ENCODE measurements at places on chromosomes 1 and 21.

- no peak for DNase-seq
Observed at GRCh38 chr1:178536844-178537371, 24.0 kb downstream of the TEX35 start.

- no peak for DNase-seq
Observed at GRCh38 chr1:37634244-37634991, at the start of gene RSPO1. Gene RSPO1, minus strand, starts transcription at chr1:37634892. Its CDS starts 5,231 bp downstream, at chr1:37629661.

GRCh38 chr1:197973206-197973605 is 56.0 kb downstream of the LHX9 start:
- DNase-seq = no peak

- DNase-seq = no peak
Observed at GRCh38 chr1:89295187-89295586, 22.5 kb upstream of the GBP5 start.

- DNase-seq = no peak
Observed at GRCh38 chr21:38183961-38184360, 72.8 kb upstream of the KCNJ15 start.

DNA sequence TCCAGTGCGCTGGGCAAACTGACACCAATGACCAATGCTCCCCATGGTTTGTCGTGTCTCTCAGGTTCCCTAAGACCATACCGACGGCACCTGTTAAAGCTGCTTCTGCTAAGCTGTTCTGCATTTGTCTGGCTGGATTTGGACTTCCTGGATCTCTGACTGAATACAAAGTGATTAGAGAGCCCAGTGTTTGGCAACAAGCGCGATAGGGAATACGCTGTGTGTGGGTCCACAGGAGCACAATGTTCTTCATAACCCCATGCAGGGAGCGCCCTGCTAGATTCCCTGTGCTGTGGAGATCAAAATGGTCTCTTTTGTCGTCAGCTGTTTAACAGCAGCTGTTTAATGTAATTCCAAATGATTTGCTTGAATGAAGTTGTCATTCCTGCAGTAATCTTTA is 26.0 kb upstream of the ESRRG start:
- DNase-seq = no peak

DNA sequence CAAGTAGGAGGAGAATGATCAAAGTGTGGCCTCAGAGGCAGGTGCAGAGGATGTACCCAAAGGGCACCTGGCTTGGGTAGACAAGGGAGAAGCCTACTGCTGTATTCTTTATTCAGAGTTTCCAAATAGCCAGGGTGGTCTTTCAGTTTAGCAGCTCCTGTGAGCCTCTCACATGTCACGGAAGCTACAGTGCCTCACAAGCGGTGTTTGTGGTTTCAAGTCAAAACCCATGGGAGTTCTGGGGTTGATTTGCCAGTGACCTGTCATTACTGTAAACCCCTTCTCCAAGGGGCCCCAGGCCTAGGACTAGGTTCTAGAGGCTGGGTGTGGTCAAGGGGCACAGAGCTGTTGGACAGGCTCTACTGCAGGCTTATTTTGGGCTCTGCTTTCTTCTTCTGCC is 10.2 kb upstream of the IL10 start:
- DNase-seq = no peak

DNA sequence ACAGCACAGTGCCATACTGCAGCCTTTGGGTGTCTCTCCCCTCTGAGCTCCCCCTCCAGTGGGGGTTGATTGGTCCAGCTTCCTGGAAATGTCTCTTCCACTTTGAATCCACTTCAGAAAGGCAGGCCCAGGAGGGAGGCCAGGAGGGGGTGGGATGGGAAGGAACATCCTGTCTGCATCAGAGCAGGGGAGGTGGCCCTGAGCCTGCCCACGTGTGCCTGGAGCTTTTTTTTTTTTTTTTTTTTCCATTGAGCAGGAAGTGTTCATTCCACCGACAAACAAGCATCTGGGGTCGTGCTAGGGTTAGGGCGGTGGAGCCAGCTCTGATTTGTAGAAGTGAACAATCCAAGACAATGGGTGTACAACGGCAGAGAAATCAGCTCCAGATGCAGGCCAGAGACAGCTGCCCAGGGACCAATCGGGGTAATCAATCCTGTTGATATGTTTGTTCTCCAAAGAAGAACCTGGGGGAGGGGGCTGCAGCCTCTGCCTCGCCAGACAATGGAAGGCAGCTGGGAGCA is 93.3 kb downstream of the SSBP3 start:
- no peak for DNase-seq

DNA sequence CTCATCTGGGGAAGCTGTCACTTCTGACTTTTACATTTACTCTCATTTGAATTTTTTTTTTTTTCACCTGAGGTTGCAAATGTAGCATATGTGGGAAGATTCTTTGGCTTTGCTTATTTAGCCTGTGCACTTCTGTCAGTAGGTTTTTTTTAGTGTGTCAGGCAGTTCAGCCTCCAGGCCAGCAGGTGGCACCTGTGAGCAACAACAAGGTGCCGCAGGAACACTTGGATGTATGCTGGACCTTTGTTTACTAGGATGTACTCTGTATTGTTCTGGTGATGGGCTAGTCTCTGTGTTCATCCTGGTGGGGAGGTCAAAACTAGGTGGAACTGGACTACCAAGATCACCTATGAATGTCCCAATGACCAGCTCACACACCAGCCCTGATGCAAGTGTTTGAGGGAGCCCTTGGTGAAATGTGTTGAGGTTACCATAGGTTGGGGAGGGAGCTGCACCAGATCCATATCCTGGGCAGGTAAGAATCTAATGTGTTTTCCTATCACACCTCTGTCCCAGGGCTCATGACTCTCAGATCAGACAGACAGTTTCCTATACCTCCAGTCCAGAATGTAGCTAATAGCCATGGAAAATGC is 618.2 kb downstream of the BRINP3 start:
- DNase-seq = peak; percentile 11

DNA sequence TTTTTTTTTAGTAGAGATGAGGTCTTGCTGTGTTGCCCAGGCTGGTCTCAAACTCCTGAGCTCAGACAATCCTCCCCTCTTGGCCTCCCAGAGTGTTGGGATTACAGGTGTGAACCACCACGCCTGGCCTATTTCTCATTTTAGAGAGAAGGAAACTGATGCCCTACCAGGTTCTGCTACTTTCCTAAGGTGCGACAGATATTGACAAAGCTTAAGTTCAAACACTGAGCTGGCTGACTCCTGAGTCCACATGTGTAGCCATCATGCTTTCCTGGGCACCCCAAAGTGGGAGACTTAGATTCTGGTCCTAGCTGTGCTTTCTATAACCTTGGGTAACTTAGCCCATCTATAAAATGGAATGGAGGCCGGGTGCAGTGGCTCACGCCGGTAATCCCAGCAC is 5.1 kb upstream of the TMEM222 start:
- no peak for DNase-seq

DNA sequence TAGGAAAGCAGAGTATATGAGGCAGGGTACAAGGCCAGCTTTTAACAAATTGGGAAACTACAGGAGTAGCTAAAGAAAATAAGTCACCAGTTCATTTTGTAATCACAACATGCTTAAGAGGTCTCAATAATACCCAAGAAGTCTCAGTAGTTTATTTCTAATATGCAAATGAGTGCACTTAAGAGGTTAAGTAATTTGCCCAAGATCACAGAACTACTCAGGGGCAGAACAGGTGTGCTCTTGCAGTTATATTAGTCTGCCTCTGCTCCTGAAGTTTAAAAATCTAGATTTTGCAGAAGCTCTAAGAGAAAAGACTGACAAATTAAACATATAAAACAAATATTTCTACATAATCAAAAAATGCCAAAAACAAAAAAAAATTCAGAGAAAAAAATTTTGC is 6.9 kb downstream of the EPS15 start:
- no peak for DNase-seq

DNA sequence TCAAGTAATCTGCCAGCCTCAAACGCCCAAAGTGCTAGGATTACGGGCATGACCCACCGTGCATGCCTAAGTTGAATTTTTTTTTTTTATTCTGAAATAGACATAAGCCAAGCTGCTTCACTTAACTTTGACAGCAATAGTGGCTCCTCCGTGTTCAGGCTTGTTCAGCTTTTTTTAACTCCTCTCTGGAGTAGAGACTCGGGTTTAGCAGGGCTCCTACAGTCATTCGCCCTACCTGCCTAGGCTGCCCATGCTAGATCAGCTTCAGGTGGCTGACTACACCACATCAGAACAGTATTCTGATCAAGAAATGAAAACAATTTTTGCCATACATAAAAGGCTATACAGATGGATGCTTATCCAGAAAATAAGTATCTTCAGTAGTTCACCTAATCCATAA is 14.7 kb downstream of the ARID4B start:
- DNase-seq = no peak

DNA sequence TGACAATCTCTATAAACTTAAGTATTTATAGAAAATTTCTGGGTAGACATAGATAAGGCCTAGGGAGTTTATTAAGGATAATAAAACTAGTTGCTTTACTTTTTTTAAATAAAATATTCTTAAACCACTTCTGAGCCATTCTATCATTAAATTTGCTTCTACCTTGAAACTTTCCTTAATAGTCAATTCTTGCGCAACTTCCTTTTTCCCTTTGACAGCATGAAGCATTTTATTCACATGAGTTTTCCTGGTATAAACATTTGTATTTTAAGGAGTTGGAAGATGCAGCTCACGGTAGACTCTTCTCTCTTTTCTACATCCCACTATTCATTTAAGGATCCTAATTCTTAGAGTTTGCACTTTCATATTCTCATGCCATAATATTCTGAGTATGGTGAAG is 75.8 kb upstream of the DPH5 start:
- no peak for DNase-seq

DNA sequence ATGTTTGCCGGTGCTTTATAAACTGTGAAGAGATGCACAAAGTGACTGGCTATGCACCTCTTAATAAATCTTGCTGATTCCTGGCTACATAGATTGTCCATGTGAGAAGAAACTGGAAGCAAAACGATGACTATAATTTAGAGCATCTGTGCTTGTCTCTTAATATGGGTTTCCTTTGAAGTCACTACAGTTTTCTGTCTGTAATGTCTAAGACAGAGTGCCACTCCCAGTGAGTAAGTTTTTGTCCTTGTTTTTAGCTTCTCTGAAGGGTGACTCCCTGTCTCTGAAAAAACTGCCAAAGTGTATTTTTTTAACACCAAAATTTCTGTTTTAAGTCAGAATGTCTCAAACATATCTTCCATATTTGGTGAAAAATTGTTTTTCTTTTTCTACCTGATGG is 175.1 kb downstream of the FASLG start:
- no peak for DNase-seq

DNA sequence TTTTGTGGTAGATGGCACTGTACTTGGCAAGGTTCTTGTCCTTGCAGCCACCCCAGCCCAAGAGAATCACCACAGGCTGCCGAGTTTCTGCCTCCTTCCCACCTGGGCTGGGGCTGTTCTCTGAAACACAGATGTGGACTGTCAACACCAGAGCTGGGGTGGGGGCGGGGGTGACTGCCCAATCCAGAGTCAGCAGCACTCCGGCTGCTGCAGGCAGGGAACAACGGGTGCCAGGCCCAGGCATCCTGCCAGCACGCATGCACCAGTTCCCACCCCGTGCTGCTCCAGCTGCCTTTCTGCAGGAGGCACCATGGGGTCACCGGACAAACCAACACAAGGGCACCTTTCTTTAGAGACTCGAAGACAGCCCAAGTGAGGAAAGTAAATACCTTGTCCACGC is 14.1 kb downstream of the TMEM53 start:
- no peak for DNase-seq

GRCh38 chr1:51100264-51100880 is 1.7 kb upstream of the C1orf185 start:
- no peak for DNase-seq

DNA sequence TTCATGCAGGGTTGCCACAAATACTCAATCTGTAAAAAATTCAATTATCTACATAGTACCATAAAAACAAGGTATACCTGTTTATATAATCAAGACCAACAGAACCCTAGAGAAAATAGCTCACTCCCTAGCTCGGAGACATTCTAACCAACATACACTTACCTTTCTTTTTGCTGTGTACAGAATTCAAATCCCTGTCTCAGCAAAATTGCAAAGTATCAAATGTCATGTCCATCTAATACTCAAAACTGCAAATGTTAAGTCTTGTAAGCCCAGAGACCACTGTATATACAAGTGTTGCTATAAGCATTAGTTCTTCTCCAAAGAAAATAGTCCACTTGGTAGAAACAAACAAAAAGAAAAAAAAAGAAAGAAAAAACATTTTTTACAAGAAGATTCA is 16.2 kb upstream of the SELE start:
- DNase-seq = no peak

DNA sequence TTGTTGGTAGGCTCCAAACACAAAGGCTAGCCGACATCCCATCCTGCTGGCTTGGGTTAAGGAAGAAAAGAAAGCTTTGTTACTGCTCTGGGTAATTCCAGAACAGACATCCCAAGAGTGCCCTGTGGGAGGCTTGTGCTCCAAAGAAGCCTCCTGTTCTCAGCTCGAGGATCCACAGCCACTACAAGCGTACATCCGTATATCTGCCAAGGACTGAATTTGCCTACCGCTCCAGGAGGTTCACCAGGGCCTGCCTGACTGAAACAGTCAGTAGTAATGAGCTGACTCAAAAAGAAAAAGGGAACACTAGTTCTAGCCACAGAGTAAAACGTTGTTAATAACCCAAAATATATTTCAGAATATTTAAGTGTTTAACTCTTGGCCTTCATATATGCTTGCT is 24.8 kb upstream of the MUTYH start:
- no peak for DNase-seq

DNA sequence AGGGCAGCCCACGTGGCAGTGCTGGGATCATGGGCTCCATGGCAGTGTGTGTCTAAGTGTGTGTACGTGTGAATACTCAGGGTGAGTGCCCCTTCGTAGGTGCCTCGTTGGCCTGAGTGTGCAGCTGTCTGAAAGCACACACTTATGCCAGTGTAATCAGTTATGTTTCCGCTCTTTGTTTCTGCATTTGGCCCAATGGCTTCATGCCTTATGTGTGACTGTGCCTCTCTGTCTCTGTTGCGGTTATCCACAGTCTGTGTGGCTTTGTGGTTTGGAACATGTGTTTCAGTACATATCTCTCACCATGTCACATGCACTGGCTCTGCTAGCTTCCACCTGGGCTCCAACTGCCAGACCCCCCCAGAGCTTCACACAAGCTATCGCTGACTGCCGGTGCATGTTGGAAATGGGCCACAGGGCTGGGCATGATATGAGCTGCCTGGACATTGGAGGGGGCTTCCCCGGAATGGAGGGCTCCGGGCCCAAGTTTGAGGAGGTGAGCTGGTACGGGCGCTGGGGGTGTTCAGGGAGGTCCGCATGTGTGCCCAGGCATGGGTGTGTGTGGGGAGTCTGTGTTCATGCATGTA is 70.3 kb upstream of the TINAGL1 start:
- peak; percentile 16 for DNase-seq

DNA sequence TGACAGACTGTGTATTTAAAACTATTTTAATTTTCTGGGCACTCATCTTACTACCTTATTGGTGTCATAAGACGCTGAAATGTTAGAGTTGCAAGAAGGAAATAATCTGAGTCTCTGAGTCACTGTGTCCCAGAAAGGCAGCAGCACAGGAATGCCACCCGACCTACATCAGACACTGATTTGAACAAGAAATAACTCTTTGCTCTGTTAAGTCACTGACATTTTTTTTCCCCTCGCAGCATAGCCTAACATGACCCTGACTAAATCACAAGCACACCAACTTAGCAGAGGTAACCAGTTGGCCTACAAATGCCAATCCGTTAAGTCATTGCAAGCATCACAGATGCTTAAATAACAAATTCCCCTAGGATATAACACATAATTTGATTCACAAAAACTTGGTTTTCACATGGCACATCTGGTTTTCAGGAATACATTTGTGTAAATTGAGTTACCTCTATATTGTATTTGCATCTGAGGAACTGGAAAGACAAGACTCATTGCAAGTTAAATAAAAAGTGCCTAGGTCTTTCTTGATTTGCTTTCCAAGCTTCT is 349.1 kb downstream of the SEC16B start:
- no peak for DNase-seq

All from activated T-cell treated with anti-CD3 and anti-CD28 coated beads for 48 hours (primary cell).